ENCODE measurements at places on chromosomes 16 and 17.

- DNase-seq = no peak
Observed at GRCh38 chr17:82276938-82277337, 3.4 kb upstream of the CSNK1D start.

GRCh38 chr17:77237232-77238008, 96.7 kb downstream of the SEC14L1 start:
- DNase-seq = no peak

- no peak for DNase-seq
Observed at GRCh38 chr17:77616254-77616731, 342.2 kb upstream of the TNRC6C start.

- peak; percentile 9 for DNase-seq
Observed at GRCh38 chr17:40025991-40026815, 11.0 kb downstream of the CSF3 start.

DNA sequence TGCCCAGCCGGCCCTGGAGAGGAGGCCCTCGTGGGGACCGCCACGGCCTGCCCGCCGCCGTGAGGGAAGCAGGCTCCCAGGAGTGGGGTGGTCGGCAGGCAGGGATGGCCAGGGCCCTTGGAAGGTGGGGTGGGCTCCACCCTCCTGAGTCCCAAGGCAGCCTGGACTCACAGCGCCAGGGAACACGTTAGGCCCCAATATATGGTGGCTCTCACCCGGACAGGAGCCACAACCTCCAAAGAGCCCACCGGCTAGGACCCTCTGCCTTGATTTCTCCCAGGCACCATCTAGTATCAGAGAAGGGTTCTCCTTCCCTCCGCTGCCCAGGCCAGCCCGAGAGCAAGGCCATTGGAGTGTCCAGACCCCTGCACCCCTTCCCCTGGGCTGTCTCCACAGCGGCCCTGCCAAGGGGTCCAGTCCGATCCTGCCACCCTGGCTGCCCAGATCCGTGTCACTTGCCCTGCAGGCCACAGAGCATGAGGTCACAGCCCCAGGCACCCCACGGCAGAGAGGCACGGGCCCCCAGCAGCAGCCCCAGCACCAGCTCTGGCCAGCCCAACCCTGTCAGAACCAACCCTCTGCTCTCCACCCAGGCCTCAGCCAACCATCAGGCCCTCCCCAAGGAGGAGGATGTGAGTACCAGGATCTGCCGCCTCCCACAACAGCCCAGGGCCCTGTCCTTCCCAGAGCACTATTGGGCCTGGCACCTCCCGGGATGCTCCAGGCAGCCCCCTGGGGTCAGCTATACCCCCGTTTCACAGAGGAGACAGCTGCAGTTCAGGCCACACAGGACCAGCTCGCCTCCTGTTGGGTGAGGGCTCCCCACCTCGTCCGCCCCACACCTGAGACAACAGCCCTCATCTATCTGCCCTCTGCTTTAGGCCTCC, 1.1 kb upstream of the AXIN1 start:
- DNase-seq = no peak

DNA sequence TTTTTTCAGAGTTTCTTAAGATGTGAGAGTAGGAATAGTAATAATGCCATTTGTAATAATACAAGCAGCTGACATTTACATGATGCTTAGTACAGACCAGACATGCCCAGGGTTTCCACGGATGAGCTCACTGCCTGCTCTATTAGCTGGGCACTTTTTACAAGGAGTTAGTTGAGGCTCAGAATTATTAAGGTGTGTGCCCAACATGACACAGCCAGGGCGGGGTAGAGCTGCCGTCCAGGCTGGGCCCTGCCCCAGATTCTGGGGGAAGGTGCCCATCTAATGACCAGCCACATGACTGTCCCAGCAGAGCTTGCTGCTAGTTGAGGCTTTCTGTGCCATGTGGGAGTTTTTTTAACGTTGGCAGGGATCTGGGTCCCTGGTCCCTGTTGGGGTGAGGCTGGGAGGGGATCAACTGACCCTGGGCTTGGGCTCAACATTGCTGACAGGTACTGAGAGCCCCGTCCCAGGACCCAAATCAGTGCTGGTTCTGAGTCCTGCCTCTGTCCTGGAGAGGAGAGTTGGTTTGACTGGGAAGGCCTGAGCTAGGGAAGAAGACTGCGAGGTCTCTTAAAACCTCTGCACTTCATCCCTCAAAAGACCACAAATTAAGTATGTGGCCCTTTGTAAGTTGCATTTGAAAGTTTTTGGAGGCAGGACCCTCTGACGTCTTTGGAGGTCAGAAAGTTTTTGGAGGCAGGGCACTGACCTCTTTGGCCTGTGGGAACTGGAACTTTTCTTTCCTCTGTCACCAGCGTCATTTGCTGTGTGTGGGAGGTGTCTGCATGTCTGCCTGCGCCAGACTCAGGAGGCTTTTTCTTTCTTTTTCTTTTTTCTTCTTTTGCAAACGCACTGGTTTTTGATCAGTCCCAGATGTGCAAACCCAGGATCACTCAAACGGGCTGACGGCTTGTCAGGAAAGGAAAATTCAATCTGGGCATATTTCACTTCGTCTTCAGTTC, 2.2 kb downstream of the CRISPLD2 start:
- no peak for DNase-seq

DNA sequence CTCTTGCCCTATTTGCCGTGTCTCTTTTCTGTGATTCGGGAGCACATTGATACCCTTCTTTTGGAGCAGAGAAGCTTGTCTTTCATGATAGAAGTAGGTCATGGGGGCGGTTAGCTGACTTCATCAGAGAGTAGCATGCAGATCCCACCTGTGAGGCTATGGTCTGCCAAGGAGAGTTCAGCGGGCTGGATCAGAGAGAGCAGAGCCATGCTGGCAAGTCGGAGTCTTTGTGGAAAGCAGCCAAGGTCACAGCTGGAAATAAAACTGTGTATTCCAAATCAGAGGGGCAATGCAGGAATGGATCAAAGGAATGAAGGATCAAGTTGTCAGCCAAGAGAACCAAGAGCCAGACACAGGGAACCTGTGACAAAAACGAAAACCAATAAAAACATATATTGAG, 595.9 kb downstream of the WWOX start:
- no peak for DNase-seq

- peak; percentile 20 for DNase-seq
Observed at GRCh38 chr16:85902366-85903155, 3.6 kb downstream of the IRF8 start.

- no peak for DNase-seq
Observed at GRCh38 chr17:40686192-40686591, 17.4 kb downstream of the KRT24 start.

DNA sequence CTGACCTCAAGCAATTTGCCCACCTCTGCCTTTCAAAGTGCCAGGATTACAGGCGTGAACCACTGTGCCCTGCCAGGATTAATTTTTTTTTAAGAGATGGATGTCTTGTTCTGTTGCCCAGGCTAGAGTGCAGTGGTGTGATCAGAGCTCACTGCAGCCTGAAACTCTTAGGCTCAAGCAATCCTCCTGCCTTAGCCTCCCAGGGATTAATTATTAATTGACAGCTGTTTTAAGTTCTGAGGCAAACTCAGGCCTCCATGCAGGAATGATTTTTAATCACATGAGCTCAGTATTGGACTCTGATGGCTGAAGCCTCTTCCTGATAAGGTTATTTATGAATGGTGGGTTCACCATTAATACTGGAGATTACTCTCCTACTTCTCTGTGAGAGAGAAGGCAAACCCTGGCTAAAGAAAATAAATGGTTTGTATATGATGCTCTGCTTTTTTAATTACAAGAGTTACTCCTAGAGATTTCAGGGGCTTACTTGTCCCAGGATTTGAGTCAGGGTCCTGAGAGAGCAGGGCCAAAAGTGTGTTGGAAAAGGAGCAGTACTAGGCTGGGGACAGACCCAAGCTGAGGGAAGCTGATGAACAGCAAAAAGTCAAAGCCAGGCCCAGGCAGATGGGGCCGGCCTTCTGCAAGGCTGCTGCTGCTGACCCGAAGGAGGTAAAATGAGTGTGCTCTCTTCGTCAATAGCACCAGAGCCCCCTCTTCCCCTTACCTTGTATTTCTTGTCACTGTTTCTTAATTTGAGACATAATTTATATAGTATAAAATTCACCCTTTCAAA, 56.9 kb upstream of the HAS3 start:
- DNase-seq = no peak

- no peak for DNase-seq
Observed at GRCh38 chr16:83794860-83795554, 12.8 kb upstream of the HSBP1 start.

GRCh38 chr17:17749921-17750320, 68.7 kb downstream of the RAI1 start:
- DNase-seq = no peak

DNA sequence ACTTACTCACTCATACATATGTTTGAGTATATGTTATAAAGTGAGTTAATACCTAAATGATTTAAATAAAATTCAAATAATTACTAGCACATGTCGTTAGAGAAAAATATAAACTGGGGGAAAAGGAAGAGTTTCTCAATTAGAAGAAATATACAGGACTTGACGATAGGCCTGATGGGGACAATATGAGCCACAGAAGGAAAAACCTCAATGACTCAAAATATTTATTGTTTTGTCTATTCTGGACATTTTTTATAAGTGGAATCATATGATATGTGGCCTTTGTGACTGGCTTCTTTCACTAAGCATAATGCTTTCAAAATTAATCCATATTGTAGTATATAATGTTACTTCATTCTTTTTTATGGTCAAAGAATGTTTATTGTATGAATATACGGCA, 339.2 kb upstream of the PMFBP1 start:
- no peak for DNase-seq

DNA sequence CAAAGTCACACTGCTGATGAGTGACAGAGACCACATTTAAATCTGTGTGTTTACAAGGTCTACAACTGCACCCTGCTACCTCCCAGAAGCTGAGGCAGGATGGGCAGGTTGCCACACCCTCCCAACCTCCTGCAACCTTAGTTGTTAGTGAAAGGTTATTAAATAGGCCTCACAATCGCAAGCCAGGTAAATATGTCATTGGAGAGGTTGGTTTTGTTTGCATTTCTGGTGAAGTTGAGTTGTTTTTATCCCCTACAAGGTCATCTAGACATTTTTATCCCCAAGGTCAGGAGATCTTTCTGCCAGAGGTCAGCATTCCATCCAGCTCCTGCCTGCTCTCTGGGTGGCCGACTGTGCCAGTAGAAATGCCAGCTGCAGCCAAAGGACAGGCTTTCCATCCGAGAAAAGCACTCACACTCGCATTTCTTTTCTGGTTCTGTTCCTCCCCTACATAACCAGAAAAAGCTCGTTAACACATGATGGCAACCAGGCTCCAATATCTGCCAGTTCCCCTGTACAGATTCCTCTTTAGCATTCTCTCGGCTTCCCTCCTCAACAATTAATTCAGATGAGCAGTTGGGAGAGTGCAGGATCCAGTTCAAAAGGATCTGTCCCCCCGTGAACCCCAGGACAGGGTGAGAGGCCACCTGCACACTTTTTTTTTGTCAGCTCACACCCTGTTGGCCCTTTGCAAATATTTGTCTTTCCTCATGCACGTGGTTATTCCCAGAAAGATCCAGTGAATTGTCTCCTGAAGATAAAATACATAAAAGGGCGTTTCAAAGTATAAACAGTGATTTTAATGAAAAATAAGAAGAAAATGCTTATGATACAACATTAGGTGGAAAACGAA, 562.8 kb downstream of the MAF start:
- DNase-seq = no peak

GRCh38 chr16:85029408-85029784, 1.8 kb downstream of the KIAA0513 start:
- DNase-seq = peak; percentile 19
